Caudate nucleus (tissue), 63 donors: ENCODE measurements at places on chromosomes 6 and 20.

GRCh38 chr6:143224516-143224915 lies 163.8 kb downstream of the AIG1 start:
- no peak for DNase-seq

DNA sequence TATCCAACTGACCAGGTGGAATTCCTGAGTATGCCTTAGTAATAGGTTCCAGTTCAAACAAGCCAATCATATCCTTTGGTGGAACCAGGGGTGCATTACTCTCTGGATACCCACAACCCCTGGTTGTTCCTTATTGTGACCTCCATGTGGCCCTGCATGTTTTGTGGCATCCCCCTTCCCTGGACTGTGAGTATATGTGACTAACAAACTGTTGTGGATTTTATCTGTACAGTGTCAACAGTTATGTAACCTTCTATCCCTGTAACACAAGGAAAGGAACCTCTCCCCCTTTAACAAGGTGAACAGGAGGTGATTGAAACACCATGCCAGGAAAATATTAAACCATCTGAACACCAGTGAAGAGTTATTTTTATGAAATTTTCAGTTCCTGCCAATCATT lies 46.2 kb downstream of the MLIP start:
- DNase-seq = no peak

DNA sequence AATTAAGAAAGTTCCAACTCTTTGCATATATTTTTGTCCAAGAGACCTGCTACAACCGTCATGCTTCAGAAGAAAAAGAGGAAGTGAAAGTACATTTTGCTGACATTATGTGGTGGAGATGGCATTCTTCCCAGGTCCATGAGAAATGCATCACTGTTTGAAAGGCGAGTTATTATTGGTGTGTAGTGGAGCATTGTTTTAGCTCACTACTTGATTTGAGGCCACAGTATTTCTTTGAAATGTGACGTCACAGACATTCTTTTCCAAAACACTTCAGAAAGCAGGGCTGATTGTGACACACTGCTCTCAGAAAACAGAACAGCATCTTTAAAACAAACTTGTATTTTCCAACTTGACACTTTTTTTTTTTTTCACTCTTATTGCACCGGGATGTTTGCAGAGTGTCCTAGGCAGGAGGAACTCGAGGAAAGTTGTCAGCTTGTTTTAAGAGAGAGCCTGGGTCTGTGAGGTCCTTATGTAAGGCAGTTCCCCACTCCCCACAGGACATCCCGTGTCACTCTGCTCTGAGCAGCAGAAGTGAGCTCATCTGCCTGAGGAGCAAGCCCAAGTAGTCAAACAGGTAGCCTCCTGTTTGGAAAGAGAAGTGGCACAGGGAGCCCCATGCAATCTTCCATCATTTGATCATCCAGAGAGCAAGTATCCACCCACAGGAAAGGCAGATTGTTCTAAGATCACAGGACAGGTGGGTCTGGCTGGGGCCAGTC lies 1.1 kb downstream of the SPTLC3 start:
- DNase-seq = no peak

GRCh38 chr20:54554006-54554405 lies 78.6 kb downstream of the DOK5 start:
- no peak for DNase-seq

DNA sequence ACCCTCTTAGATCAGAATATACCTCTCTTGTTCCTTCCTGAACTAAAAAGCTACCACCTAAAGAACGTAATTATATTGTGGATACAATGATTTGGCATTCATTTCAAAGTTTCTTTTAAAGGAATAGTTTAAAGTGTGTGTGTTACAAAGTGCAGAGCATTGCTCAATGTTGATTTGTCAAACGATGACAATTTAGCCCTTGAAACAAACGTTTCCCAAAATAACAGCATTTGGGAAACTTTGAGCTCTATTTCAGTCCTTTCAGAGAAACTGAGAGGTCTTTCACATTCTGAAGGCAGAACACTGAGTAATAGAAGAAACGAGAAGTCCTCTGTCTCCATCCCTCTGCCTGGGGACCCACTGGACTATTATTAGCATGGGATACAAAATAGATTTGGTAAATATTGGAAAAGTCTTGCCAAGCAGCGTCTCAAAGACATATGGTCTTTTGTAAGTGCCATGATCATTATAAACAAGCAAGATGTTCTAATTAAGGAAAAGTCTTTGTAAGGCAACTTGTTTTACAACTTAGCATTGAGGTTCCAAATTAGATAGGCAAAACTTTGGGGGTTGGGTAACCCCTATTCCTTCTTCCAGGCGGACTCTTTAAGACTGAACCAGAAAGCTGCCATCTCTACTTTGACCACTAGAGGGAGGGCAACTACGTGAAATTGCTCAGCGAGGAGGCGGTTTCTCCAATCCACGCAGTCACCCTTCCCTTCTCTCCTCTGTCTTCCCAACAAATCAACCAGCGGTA lies 208.8 kb downstream of the RNF144B start:
- DNase-seq = peak; percentile 77

DNA sequence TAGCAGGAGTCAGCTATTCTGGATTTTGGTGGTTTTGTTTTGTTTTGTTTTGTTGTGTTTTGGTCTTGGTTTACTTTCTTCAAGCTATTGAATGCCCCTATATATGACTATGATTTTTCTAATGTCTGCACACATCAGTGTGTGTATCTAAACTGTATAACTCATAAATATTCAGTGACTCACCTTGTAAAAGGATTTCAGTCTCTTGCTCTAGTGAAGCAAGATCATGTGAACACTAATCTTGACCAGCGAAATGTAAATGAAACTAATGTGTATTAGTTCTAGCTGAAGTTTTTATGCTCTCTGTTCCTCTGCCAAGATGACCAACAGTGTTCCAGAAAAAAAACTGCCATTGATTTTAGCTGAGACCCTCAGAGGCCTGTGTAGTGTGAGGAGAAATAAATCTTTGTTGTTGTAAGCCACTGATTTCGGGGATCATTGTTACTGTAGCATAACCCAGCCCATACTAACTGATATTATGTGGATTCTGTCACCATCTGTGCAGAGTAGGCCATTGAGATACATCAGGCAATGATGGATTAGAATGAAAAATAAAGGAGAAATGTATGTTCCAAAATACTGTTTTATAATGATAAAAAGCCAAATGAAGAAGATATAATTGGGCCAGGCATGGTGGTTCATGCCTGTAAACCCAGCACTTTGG lies 11.5 kb upstream of the BTBD9 start:
- no peak for DNase-seq

DNA sequence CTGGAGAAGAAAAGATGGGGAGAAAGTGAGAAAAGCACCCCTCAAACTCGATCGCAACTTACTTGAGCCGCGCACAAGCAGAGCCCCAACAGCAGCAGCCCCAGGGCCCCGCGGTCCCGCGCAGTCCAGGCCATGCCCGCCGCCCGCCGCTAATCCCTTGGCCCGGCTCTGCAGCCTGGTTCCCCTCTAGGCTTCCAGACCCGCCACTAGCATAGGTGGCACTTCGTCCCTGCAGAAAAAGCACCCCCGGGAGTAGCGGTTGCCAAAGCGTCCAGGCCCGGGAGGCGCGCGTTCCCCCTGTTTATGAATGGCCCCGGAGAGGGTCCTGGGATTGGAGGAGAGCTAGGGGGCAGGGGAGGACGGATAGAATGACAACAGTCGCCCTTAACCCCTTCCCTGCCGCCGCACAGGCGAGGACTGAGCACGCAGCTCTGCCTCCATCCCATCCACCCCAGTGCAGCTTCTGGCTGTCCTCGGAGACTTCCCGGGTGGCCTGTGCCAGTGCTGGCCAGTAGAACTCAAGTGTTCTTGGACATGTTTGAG lies 19.9 kb downstream of the COL9A1 start:
- no peak for DNase-seq

GRCh38 chr6:36858407-36858981 lies 16.1 kb downstream of the PPIL1 start:
- DNase-seq = no peak

- DNase-seq = no peak
Observed at GRCh38 chr20:32576560-32576959, 8.6 kb downstream of the NOL4L start.

GRCh38 chr6:157121897-157122296 lies 201.4 kb downstream of the TMEM242 start:
- DNase-seq = no peak

DNA sequence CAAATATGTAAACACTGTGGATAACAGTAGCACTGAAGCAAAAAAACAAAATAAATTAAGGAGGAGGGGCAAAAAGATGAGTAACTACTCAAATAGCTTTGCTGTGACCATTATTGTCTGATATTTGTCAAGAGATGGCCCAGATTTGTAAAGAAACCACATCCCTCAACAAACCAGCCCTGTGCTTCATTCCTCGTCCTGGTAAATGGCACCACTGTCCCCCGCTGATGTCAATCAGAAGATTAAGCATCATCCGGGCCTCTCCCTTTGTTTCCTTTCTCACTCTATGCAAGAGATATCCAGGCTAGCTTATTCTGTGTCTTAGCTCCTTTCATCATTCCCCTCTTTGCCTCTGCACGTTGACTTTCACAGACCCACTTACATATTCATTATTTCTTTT lies 259.0 kb downstream of the SYNE1 start:
- no peak for DNase-seq

DNA sequence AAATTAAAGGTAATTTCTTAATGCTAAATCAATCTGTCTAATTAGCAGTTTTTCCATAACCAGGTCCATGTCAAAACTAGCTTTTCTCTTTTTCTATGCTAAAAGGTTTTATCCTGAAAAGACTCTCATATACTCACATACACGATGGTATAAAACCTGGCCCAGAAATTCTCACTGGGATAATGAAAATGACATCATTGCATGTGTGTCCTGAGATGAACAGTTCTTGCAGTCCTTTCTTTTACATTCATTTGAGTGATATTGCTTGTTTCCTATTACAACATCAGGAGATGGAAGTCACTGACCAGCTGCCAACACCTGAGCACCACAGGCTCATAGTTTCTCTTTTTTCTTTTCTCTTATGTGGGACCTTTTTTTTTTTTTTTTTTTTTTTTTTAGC lies 7.9 kb upstream of the PRELID3B start:
- no peak for DNase-seq

DNA sequence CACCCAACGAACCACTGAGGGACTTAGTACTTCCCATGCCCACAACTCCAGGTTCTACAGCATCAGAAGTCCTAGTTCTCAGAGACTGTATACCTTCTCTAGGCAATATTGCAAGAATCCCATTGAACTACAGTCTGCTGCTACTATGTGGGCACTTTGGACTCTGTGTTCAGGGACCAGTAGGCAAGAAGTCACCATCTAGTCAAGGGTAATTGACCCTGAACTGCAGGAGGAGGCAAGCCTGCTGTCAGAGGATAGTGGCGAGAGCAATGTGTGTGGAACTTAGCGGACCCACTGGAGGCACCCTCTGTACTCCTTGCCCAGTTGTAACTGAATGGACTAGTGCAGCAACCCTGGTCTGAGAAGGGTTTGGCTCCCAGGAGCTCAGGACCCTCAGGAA lies 15.7 kb downstream of the HEBP2 start:
- DNase-seq = no peak

- DNase-seq = no peak
Observed at GRCh38 chr20:51832276-51832675, 30.0 kb upstream of the SALL4 start.

DNA sequence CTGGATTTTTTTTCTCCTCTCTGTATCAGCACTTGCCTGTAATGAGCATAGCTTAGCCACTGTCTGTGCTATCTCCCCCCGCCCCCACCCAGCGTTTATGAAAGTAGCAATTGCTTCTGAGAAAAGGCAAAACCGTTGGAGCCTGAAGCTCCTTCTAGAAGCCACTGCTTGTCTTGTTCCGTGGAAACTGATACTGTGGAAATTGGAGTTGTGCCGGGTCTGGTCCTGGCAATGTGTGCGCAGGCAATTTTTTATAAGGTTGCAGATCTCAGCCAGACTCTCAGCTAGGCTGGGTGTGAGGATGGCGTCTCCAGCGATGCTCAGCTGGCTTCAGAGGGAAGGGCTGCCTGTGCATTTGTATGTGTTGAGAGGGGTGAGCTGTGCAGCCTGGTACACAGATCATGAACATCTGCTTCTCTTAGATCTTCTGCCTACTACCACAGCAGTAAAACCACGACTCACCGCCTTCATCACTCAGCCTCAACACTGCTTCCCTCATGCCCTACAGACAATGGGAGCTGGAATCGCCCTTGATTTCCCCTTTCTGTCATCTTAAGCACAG lies 72.4 kb upstream of the GTSF1L start:
- DNase-seq = no peak

DNA sequence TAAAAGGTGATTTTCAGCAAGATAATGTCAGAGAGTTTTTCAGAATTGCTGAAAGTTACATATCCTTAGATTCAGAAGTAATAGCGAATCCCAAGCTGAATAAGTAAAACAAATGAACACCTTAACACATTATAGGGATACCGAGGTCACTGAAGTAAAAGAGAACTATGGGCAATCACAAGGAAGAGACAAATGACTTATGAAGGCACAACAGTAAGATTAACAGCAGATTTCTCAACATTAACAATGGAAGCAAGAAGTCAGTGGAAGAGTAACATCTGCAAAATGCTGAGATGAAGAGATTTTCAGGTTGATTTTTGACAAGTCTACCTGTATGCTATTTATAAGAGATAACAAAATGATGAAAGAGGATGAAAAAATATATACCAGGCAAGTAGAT lies 86.1 kb upstream of the EZR start:
- no peak for DNase-seq

DNA sequence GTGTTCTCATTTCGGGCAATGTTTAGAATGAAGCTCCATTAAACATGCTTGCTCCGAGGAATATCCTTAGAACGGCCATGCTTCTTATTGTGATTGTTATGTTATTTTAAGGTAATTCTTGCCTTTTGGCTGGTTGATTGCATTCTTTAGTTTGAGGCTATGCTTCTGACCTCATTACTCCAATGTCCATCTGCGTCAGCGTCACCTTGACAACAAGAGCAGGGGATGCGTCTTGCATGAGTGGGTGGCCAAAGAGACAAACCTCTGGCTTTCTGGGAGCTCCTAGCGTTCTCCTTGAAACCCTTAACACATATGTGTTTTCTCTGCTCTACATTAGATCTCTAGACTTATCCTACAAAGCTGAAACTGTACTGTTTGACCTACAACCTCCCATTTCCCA lies 184.3 kb downstream of the THBS2 start:
- no peak for DNase-seq

DNA sequence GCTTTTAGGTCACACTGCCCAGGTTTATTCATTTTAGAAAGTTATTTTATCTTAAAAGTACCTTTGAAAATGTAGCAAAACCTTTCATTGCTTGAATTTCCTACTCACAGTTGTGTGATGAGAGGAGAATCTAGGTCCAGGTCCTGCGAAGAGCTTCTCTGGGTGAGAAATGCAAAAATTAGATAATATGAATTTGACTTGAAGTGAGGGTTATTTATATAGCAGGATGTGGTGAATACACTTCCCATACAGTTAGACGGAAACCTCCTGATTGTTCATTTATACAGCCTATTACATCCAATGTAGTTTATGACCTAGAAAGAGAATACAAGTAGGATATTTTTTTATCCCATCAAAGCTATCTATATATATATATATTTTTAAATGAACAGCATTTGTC lies 30.5 kb downstream of the CDKAL1 start:
- DNase-seq = no peak
